Stimulated activated naive CD8-positive, alpha-beta T cell treated with anti-CD3 and anti-CD28 coated beads, Interleukin-15, Interleukin-2, amounts not matched to agents 100 U/mL and 50 U/mL, for 24 hours (primary cell): ENCODE measurements at places on chromosomes 1 and 21.

DNA sequence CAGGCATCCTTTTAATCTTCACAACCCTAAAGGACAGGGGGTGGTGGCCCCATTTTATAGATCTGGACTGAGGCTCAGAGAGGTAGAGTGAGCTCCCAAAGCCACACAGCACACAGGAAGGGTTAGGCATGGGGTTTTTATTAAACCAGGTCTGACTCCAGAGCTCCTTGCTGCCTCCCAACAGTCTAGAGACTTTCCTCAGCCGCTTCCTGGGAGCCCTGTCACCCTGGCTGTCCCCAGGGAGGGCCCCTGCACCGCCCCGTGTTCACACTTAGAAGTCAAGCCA lies 8.0 kb upstream of the EPHA8 start:
- no peak for DNase-seq

GRCh38 chr21:32455548-32455947 lies 43.0 kb downstream of the EVA1C start:
- no peak for DNase-seq

- DNase-seq: no peak
Observed at GRCh38 chr1:178607718-178608408, 95.0 kb downstream of the TEX35 start.

GRCh38 chr1:16149146-16149545 lies 6.7 kb downstream of the EPHA2 start:
- no peak for DNase-seq

DNA sequence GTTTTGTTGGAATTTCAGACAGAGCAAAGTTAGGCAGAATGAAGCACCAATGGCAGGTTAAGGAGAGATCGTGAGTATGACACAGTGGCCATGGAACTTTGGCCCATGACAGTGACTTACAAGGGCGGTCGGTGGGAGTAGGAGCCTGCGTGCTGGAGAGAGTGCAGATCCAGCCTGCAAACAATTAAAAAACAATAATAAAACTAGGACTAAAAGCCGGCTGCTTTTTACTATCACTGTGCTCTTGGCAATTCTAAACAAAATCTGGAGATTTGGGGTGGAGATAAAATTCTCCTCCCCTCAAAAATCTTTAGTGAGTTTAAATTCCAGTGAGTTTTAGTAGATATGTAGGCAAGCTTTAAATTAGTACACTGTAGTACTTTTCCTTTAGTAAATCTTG lies 96.9 kb downstream of the DHRS3 start:
- no peak for DNase-seq

DNA sequence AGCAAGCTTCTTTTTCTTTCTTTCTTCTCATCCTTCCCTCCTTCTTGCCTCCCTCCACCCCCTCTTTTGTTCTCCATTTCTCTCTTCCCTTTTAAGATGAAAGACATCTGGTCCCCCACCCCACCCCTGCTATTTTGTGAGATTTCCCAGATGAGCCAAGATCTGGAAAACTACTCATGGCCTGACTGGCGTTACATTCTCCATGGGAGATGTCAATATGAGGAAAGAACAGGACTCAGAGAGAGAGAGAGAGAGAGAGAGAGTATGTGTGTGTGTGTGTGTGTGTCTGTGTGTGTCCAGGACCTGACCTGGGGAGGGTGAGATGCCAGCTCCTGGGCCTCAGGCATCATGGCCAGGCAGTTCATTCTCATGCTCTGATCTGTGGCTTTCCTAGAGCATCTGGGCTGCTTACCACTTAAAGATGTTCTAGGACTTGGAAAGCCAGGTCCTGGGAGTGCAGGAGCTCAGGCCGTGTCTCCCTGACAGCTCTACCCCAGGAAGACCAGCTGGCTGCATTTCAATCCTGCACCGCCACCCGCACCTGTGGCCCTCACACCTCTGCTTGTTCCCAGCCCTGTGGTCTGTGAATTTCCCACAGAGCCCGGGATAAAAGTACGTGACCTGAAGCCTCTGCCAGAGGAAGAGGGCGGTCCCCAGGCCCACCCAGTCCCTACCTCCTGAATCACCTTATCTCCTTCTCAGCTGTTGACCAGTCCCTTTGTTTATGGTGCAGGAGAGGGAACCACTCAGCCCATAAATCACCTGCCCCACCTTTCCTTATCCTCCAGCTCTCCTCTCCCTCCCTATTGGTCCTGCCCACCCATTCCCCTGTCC lies 3.2 kb upstream of the BEST4 start:
- no peak for DNase-seq

GRCh38 chr21:33655588-33656221 lies 13.4 kb downstream of the ITSN1 start:
- no peak for DNase-seq

DNA sequence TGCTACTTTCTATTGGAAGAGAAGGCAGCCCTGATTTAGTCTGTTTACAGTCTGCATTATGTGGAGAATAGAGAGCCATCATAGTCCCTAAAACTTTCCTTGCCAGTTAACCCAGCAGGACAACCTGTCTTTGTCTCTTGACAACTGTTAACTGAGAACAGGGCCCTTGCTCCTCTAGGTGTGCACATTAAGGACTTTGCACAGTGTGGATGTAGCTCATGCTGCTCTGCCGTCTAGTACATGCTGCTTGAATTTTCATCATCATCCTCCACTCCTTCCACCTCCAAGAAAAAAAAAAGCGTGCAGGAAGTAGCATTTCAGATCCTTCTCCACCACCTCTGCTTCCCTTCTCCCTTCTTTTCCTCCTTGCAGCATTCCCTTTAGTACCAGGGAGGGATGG lies 91.5 kb downstream of the PBX1 start:
- no peak for DNase-seq

- no peak for DNase-seq
Observed at GRCh38 chr1:32525661-32526444, 13.4 kb upstream of the ZBTB8A start.

DNA sequence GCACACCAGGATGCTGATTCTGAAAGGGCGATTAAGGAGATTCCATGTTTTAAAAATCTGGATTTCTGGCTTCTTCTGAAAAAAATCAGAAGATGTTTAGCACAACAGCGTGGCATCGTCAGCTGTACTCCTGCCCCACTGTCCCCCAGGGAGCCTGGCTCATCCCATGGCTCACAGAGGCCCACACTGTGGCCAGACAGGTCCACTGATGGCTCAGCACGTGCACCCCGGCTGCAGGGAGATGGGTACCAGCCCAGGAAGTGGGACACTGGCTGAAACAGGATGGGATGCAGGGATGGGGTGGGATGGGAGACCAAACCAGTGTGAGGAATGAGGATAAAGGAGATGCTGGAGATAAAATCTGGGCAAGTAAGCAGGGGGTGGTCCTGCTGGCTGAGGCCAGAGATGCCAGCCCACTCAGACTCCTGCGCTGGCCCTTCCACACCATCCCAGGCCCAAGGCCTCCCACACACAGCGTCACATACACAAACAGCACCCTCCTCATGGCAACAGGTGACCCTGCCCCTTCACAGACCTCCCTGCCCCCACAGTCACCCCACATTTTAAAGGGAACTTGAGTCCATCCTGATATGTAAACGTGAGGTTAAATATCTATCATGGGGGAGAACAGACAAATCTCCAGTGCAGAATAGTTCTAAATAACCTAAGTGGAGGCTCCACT lies 23.9 kb upstream of the SAMD11 start:
- DNase-seq: no peak

DNA sequence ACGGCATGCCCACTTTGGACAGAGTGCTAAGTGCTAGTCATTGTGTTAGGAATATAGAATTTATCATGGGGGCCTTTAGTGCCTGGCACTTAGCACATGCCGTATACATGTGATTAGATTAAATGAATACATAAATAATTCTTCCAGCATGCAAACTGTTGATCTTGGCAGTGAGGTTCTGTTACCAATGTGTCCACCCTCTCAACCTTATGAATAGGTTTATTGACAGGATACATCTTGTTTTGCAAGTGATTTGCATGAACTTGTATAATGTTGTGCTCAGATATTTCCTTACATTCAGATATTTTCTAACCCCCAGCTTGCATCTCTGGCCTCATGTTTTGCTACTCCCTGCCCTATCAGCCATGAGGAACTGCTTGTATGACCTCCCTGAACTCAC lies 60.3 kb upstream of the ZNF648 start:
- DNase-seq: no peak

DNA sequence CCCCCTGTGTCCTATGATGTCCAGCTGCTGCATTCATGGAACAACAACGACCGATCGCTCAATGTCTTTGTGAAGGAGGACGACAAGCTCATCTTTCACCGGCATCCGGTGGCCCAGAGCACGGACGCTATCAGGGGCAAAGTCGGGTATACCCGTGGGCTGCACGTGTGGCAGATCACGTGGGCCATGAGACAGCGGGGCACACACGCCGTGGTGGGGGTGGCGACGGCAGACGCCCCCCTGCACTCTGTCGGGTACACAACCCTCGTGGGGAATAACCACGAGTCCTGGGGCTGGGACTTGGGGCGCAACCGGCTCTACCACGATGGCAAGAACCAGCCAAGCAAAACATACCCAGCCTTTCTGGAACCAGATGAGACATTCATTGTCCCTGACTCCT lies 63.3 kb downstream of the SPSB1 start:
- DNase-seq: no peak

GRCh38 chr1:9442278-9442846 lies 96.9 kb upstream of the SLC25A33 start:
- DNase-seq: no peak

GRCh38 chr1:166282391-166283137 lies 115.8 kb upstream of the FAM78B start:
- DNase-seq: no peak

GRCh38 chr1:162300057-162300917 lies 76.4 kb downstream of the SPATA46 start:
- DNase-seq: no peak

- DNase-seq: no peak
Observed at GRCh38 chr1:6688001-6688400, 13.6 kb downstream of the DNAJC11 start.

DNA sequence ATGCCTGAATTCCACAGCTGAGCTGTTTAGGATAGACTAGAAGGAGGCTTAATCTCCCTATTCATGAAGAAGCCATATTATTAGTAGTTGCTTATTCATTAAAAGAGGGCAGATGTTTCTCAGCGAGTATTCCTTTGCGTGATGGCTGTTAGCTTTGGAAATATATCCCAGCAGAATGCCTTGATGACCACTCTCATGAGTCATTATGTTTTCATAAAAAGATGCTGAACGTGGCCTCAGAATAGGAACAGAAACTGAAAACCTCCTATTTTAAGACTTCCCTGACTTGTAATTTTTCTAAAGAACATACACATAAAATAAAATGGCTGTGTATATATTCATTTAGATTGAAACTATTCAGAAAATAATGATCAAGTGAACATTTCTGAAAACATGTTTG lies 9.6 kb upstream of the PLA2G4A start:
- DNase-seq: no peak

DNA sequence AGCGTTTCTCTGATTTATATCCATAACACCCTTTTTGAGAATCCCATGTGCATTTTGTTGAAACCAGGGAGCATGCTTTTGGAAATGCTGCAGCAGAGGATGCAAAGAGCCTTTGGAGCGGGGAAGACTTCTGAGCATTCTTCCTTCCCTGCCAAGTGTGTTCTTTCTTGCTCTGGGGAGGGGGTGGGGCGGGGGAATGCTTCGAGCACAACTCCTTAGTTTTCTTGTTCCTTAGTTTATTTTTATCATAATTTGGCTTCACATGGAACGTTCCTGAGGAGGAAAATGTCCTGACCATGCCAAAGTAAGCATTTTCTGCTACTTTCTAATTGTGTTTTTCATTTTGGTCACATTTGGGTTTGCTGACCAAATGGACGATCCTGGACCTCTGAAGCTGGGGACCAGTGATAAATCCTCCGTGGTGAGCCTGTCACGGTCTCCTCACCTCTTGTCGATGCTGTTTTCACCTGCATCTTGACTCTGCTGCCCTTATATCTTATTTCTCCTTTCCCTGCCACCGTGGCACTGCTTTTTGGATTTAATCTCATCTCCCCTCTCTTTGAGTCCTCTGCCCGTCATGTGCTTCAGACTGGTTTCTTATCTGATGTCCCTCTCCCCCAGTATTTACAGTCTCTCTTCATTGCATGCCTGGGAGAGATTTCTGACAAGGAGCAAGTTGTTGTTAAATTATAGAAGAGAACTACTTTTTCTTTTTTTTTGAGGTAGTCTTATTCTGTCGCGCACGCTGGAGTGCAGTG lies 2.4 kb downstream of the CTPS1 start:
- DNase-seq: no peak

GRCh38 chr1:116990612-116991151 lies 10.9 kb upstream of the CD101 start:
- DNase-seq: no peak

GRCh38 chr21:39972976-39973770 lies 105.9 kb downstream of the PCP4 start:
- DNase-seq: no peak

DNA sequence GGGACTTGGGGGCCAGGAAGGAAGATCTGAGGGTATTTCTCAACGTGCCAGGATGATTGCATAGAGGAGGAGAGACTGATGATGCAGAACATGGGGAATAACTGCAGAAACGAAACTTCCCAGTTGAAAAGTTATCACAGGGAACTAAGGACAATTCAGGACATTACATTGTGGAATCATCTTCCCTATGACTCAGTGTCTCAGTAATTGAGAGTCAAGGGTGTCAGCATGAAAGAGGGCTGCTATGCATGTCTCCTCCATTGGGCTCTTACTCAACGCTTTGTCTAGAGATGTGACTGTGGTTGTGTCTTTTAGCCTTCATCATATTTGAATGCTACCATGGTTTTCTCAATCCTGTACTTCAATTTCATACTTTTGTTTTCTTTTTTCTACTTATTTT lies 48.9 kb upstream of the PTGFR start:
- no peak for DNase-seq

DNA sequence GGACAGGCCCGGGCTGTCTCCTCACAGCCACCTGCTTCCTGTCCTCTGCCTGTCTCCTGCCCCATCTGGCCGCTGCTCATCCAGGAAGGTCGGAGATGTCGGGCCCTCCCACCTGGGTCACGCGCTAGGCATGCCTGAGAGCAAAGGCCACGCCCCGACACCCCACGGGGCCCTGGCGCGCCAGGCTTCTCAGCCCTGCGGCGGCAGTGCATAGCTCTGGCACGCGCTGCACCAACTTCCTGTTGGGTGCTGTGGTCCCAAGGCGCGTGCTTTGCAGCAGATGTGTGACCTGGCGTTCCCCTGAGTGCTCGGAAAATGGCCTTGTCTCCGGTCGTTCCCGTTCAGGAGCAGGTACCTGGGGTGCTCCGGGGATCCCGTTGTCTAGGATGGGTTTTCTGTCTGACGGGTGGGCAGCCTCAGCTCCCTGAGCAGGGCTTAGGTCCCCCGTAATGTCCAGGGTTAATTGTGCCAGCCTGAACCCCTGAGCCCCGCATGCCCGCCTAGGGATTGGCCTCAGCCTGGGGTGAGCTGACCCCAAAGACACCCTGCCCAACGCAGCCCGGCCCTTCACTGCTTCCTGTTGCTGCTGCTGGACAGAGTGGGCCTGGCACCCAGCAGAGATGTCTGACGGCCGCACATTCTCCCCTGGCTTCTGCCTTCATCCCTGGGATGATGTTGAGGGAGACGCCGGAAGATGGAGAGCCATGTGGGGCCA lies 19.4 kb upstream of the KCNAB2 start:
- DNase-seq: peak; percentile 96
